ENCODE measurements at places on chromosomes 5 and 9.

GRCh38 chr5:2557435-2557834 lies 194.0 kb downstream of the IRX2 start:
- no peak for DNase-seq

DNA sequence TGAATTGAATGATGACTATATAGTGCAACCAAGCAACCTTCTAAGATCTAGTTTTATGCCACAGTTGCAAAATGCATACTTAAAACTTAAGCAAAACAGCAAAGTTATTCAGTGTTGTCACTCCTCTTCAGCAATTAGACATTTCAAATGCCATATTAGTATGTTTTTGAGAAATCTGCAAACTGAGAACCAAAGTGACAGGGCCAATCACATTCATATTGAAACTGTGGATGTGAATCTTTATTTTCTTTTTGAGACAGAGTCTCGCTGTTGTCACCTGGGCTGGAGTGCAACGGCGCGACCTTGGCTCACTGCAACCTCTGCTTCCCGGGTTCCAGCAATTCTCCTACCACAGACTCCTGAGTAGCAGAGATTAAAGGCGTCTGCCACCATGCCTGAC lies 249.2 kb upstream of the EFNA5 start:
- DNase-seq = no peak

GRCh38 chr5:32692036-32692746 lies 18.9 kb upstream of the NPR3 start:
- DNase-seq = no peak

DNA sequence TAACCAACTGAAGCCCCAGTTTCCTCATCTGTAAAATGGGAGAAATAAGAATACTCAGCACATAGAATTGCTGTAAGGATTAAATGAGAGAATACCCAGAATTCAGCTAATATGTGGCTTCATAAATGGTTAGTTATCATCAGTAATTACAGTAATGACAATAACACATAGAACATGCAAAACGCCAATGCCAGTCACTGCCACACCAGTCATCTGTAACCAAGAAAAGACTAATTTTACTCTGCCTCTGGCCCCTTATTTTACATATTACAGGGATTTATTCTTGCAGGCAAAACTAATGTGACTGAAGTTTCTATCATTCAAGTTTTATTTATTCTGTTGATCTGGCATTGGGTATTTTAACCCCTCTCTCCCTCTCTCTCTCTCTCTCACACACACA lies 46.5 kb downstream of the EBF1 start:
- no peak for DNase-seq

DNA sequence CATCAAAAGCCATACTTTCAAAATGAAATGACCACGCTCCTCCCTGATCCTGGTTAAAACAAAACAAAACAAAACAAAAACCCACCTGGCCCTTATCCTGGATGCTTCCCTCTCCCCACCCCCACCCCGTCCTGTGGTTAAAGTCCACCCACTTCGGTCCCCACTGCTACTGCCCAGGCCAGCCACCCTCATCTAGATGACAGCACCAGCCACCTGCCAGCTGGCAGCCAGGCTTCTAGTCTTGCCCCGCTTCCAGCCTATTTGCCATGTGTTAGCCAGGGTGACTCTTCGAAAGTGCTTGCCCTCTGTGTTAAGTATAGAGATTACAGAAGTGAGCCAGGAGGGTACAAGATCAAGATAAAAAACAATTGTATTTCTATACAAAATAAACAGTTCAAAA lies 27.5 kb upstream of the NCS1 start:
- no peak for DNase-seq

GRCh38 chr9:89891591-89892304 lies 286.9 kb downstream of the GADD45G start:
- DNase-seq = no peak

DNA sequence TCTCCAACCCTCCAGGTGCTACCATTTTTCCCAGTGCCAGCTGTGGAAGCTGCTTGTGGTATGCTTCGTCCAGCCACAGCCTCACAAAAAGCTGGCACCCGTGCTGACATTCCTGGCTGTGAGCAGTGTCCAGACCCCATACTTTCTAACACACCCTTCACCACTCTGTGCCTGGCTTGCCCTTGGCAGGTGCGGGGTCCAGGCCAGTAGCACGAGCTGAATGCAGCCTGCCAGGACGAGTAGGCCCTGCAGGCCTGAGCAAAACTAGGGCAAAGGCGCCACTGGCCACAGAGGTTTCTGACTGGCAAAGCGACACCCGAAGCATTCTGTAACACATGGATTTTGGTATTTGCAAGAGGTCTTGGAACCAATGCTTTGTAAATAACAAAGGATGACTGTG lies 26.0 kb upstream of the GHR start:
- no peak for DNase-seq

DNA sequence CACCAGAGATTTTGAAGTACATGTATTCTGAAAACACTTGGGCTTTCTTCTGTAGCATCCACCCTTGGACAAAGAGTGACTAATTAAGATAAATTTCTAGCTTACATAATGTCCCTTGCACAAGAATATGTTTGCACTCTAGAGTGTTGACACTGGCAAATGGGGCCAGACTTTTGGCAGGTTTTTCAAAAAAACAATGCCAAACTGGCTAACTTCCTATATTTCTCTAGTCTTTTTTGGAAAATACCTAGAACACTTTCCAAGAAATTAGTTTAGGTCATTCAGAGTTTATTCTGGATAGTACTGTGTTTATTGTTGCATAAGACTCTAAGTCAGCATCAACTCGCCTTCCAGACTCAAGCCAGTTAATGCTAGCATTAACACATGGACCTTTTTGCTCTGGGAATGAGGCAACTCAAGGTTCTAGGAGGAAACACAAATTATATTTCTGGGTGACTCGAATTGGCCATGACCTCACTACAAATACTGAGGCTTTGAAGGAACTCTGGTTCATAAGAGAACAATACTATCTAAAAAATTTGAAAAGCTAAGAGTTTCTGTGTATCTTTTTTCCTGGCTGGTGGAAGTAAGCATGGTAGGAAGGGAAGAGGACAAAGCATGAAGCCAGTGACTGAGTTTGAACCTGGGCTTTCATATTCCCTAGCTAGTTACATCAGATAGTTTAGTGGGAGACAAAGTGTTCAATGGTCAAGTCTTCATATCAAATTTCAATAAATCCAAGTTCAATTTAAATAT lies 101.6 kb downstream of the NREP start:
- DNase-seq = no peak

GRCh38 chr9:22337261-22337660 lies 109.4 kb upstream of the DMRTA1 start:
- DNase-seq = no peak

DNA sequence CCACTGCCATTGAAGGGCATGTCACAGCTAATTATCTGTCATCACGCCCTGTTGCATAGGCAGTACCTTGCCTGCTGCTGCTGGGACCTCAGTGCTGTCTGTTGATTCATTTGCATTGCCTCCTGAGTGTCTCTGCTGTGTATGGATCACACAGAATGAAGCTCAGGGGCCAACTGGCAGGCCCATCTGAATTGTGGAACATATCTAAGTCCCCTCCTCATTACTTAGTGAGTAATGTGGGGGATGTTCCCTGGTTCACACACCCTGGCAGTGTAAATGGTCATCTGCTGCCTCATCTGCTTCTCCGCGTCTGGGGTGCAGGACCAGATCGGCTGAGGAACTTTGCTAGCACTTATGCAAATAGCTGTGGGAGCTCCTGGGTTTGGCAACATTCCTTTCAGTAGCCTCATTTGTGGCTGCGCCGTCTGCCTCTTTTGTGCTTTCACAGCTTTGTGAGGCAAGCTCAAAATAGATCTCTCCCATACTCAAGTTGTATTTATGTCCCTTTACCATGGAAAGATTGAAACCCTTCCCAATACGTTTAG lies 25.4 kb downstream of the TYRP1 start:
- DNase-seq = no peak
